Fibroblast of skin of right quadriceps (primary cell): ENCODE measurements at places on chromosomes 6 and 20.

GRCh38 chr6:18503593-18504231, 116.6 kb downstream of the RNF144B start:
- DNase-seq: peak; percentile 79

GRCh38 chr20:38466171-38466570, 6.5 kb upstream of the RALGAPB start:
- no peak for DNase-seq

- DNase-seq: no peak
These were observed 226.3 kb downstream of the KIF16B start for GRCh38 chr20:16346956-16347355.

GRCh38 chr20:24207803-24208300, 219.3 kb upstream of the GGTLC1 start:
- DNase-seq: no peak

DNA sequence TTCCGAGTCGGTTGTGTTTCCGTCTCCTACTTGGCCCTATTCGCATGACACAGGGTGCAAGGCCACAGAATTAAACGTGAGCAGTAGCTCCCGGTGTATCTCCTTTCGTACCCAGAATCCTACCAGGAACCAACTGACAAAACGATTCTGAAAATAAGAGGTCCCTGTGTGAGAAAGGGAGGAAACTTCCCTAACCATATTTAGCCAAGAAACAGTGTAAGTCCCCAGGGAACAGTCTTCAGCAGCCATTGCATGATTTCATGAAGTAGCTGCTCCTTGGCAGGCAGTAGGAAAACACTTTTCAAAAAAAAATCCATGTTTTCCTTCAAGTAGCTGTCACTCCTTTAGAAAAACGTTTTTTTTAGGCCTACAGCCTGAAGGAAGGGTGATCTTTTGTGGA, 46.9 kb downstream of the PDE10A start:
- peak; percentile 40 for DNase-seq

DNA sequence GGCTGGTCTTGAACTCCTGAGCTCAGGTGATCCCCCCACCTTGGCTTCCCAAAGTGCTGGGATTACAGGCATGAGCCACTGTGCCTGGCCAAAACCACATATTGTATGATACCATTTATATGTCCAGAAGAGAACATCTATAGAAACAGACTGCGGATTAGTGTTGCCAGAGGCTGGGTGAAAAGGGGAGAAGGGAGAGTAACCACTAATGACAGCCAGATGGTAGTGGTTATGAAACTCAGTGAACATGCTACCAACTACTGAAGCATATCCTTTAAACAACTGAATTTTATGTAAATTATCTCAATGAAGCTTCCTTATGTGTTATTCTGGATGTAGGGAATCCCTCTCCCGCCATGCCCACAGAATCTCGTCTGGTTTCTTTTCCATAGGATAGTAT, 15.7 kb downstream of the SLC23A2 start:
- DNase-seq: peak; percentile 62

GRCh38 chr20:23156842-23157423, 70.8 kb upstream of the CD93 start:
- DNase-seq: no peak

DNA sequence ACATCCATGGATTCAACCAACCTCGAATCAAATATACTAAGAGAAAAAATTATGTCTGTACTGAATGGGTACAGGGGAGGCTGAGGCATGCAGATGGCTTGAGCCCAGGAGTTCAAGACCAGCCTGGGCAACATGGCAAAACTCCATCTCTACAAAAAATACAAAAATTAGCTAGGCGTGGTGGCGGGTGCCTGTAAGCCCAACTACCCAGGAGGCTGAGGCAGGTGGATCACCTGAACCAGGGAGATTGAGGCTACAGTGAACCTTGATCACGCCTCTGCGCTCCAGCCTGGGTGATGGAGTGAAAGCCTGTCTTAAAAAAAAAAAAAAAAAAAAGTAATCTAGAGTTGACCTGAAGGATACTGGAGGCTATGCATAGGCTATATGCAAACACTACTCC, 219.1 kb upstream of the SNX9 start:
- DNase-seq: no peak

DNA sequence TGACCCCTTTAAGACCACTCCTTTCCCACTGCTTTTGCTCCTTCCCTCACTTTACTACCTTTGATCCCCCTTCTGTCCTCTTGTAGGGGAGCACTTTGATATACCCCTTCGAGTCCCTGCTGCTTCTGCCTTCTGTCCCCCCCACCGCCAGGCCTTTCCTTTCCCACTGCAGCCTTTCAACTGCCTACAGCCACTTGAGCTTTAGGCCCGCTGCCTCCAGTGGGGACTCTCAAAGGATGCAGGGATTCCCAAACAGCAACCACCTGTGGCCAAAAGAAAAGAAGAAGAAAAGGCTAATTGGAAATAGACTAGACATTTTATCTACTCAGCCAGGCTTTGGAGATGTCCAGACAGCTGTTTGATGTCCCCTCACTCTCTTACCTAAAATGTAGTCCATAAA, 77.0 kb upstream of the DTNBP1 start:
- no peak for DNase-seq

DNA sequence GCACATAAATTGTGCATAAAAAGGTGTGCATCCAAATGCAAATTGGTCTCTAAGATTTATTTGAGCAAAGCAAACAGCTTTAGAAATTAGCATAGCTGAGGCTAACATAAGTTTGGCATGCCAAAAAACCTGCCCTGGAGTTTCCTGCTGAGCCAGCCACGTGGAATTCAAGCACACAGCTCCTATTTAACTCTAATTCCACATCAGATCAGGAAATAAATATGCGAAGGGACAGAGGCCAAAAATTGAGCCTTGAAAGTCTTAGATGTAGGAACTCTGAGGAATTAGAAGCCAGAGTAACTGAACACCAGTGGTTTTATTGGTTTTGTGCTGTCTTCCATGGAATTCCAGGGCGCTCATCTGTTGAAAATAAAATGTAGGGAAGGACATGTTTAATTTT, 19.6 kb downstream of the SOBP start:
- peak; percentile 58 for DNase-seq

DNA sequence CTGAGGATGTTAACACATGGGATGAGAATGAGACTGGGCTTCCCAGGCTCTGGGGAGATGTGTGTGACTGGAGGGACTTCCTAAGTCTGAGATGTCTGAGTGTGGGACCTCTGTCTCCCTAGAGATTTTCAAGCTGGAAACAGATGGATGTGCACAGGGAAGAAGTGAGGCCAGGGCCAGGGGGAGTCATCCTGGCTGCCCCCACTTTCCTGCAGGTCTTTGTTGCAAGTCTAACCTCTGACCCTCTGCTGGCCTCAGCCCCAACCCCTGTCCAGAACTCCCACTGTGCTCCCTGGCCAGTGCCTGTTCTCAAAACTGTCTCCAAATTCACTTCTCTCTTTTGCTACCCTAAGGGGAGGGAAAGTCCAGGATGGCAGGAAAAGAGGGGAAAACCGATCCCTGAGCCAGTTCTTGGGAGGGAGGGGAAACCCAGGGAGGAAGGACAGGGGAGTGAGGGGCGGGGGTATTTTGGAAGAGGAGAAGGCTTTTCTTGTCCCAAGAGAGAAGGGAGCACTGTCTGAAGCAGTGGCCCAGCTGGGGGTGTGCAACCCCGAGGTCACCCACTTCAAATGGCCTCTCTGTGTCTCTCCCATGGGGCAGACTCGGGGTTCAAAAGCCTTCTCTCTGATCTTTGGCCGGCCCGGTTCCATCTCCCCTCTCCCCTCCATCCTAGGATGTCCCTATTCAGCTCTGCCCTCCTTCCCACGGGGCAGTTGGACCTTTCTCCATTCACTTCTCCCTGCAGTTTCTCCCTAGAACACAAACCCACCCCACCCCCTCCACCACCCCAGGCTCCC, 3.1 kb downstream of the PPP1R18 start:
- DNase-seq: no peak
